ENCODE measurements at places on chromosomes 4 and X.
A peak's percentile ranks its signal among the peaks of the same experiment; 100 is the strongest.

GRCh38 chrX:30313322-30313721 is 4.1 kb upstream of the NR0B1 start:
- no peak for DNase-seq

- peak; percentile 34 for DNase-seq
Measured at GRCh38 chrX:129522184-129523078, 859 bp downstream of the SMARCA1 start.

- DNase-seq, result no peak
Measured at GRCh38 chr4:5465956-5466355, 242.4 kb downstream of the EVC2 start.

- DNase-seq, result no peak
Measured at GRCh38 chrX:139423186-139423585, 107.4 kb upstream of the F9 start.

DNA sequence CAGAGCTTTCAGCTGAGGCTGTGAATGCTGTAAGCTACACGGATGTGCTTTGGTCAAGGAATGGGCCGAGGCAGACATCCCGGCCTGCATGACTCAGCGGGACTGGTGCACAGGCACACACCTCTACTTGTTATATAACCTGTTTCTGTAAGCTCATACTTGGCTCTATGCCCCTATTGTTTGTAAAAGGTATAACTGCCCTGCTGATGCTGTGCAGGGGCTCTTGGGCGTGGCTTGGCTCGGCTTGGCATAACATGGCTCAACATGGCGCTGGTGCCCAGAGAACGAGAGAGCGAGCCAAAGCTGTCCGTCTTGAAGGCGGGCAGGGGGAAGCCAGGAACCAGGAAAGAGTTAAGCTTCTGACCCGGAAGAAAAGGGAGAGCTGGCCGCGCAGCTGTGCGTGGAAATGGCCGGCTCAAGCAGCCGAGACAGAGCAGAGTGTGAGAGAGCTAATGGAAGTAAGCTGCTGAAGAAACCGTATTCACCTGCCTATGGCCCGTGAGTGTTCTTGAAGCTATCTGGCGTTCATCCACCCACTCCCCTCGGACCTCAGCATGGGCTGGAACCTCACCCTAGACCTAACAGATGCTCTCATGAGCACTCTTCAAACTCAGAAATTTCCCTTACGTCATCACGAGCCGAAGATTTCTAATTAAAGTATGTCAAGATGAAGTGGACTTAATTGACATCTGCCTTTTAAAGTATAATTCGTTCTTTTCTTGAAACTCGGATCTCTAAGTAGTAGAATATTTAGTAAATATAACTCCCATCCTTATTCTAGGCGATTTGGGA is 286.3 kb upstream of the AGA start:
- no peak for DNase-seq

- no peak for DNase-seq
Measured at GRCh38 chrX:46630141-46630540, 56.6 kb downstream of the CHST7 start.

DNA sequence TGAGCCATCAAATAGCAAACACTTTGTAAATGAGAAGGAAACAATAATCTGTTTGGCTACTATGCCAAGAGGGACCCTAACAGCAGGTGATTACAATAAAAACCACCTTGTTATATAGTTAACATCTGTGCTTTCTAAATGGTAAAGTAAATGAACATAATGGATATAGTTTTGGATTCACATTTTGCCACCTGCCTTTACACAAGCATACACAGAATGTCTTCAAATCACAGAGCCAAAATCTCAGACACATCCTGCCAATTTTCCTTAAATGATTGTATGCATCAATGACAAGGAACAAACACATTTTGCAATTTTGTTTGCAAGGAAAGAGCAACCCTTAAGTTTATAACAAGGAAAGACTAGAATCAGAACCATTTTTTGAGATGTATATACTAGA is 334.2 kb downstream of the FSTL5 start:
- no peak for DNase-seq

GRCh38 chrX:53048169-53049126 is at the start of gene GPR173:
Gene GPR173, plus strand, starts transcription at chrX:53048789. Its CDS starts 27,833 bp downstream, at chrX:53076622.
- DNase-seq, result peak; percentile 82

DNA sequence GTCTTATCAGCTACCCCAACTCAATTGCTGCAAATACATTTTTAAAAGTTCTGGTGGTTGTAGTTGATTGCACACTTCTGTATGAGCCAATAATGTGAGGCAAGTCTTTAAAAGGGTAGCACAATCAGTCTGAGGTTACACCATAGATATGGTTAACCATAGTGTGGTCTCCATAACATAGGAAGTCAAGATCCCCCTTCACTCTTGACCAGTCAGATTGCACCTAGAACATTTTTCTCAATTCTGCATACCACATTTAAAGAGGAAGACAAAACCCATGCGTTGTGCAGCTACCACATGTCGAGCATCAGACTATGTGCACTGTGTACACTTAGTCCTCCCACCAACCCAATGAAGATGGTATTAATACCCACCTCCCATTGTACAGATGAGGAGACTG is 26.5 kb upstream of the CYBB start:
- DNase-seq, result no peak

DNA sequence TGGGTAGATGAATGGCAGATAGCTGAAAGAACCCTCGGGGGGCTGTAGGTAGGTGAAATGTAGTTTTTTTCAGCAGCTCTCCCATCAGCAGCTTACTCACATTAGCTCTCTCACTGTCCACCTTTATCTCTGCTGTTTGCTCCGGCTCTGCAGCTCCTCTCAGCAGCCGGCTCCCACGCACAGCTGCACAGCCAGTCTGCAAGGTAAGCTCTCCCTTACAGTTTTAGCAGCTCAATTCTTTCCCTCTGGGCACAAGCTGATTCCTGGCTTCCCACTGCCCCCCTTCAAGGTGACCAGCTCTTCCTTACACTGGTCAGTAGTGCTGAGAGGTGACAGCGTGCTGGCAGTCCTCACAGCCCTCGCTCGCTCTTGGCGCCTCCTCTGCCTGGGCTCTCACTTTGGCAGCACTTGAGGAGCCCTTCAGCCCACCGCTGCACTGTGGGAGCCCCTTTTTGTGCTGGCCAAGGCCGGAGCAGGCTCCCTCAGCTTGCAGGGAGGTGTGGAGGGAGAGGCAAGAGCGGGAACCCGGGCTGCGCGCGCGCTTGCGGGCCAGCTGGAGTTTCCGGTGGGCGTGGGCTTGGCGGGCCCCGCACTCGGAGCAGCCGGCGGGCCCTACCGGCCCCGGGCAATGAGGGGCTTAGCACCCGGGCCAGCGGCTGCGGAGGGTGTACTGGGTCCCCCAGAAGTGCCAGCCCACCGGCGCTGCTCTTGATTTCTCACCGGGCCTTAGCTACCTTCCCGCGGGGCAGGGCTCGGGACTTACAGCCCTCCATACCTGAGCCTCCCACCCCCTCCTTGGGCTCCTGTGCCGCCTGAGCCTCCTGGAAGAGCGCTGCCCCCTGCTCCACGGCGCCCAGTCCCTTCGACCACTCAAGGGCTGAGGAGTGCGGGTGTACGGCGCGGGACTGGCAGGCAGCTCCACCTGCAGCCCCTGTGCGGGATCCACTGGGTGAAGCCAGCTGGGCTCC is 393.6 kb downstream of the CENPC start:
- no peak for DNase-seq

DNA sequence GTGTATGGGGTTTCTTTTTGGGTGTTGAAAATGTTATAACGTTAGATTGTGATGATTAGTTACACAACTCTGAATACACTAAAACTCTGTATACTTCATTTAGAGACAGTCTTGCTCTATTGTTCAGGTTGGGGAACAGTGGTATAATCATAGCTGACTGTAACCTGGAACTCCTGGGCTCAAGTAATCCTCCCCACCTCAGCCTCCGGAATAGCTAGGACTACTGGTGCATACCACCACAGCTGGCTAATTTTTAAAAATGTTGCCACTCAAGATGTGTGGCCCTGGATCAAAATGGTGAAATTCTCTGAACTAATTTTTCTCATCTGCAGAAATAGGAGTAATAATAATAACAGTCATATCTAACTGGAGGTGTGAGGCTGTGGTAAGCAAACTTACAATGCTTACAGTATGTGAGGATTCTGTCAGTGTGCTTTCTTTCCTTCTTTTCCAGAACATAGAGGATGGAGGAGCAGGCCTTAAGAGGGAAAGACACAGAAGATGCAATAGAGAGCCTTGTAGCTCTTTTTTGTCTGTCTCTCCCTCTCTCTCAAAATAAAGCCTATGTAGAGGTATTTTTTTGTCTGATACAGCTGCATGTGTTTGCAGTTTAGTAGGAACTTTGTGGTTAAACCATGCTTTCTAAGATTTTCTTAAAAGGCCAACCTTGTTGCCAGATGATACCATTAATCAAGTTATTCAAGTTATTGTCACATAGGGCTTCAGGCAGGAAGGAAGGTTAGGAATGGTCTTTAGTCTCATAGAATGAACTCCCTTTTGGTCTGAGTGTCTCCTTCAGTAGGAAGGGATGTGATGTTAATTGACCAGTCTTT is 7.5 kb downstream of the ADD1 start:
- no peak for DNase-seq

- DNase-seq, result no peak
Measured at GRCh38 chr4:156829201-156829873, 142.3 kb downstream of the PDGFC start.

GRCh38 chrX:136067097-136067496 is 80.2 kb upstream of the FHL1 start:
- DNase-seq, result no peak

DNA sequence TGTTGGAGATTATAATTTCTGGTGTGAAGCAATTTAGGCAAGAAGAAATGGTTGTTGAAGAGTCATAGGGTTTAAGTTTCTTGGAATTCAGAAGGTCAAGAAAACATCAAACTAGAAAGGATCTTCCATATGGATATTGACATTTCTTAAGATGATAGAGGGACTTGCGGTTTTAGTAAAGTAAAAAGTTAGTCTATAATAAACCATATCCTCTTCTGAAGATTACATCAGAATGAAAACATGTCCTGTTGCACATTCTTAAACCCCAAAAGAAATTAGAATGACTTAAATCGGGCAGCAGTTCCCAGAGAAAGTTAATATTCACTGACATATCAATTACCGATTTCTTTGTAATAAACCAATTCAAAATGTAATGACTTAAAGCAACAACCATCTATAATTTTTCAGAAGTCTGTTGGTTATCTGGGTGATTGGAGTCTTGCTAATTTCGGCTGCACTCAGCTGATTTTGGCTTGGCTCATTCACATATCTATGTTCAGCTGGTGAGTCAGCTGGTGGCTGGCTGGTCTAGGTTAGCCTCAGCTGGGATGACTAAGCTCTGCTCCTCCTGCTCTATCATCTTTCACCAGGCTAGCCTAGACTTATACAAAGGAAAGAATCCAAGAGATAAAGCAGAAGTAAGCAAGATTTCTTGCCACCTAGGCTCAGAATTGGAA is 24.4 kb upstream of the DYNLT3 start:
- no peak for DNase-seq

DNA sequence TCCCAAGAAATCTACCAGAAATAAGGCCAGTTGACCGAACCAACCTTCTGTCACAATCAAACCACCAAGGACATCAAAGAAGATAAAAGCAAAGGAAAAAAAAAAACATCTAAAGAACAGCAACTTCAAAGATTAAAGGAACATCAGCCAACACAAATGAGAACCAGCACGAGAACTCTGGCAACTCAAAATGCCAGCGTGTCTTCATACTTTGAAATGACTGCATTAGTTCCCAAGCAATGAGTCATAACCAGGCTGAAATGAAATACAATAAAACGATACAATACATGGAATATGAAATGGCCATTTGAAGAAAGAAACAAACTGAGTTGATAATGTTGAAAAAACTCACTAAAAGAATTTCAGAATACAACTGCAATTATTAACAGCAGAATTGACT is 611.6 kb upstream of the GRIA3 start:
- no peak for DNase-seq

GRCh38 chrX:140249088-140249487 is 255.8 kb downstream of the SOX3 start:
- no peak for DNase-seq

DNA sequence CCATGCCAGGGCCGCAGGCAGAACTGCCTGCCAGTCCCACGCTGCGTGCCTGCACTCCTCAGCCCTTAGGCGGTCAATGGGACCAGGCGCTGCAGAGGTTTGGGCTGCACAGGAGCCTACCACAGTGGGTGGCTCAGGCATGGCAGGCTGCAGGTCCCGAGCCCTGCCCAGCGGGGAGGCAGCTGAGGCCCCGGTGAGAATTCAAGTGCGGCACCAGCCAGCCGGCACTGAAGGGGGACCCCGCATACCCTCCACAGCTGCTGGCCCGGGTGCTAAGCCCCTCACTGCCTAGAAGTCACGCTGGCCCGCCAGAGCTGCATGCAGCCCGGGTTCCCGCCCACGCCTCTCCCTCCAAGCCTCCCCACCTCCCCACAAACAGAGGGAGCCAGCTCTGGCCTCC is 302.5 kb upstream of the UGT8 start:
- DNase-seq, result no peak

- no peak for DNase-seq
Measured at GRCh38 chr4:59869559-59869958, 1330.6 kb upstream of the ADGRL3 start.

DNA sequence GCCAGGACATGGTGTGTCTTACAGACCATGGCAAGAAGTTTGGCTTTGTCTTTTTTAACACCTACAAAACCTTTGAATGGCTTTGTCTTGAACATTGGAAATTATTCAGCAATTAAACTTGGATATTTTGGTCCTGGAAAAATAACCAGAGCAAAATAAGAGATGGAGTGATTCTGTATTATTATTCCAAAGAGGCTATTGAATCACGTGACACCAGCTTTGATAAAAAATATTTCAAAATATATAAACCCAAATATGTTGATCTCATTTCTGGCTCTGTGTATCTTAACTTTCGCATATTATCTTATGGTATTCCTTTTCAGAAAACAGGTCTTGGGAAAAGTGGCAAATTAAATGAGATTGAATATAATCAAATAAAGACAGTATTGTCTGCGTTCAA is 32.6 kb upstream of the GIMD1 start:
- DNase-seq, result no peak

- no peak for DNase-seq
Measured at GRCh38 chr4:54554339-54554990, 103.3 kb upstream of the KIT start.

- no peak for DNase-seq
Measured at GRCh38 chr4:89897867-89898266, 3.2 kb downstream of the MMRN1 start.

DNA sequence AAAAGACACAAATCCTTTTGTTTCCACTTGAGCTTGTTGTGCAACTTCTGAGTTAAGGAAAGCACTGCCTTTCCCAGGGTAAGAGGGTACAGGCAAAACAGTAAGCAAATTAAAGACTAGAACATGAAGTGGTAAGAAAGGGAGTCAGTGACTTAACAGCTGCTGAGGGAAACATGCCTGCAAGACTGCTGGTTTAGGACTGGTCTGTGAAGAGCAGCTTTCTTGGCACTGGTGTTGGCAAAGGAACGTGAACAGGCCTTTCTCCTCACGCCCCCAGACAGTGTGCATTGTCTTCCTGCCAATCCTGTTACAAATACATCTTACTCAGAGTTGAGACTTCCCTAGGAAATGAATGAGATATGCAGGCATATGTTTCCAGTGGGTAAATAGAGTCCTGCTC is 2.6 kb downstream of the LHFPL1 start:
- no peak for DNase-seq

- no peak for DNase-seq
Measured at GRCh38 chrX:67544281-67545035, 637 bp downstream of the AR start.
